ENCODE measurements at places on chromosomes 5 and 9.
A peak's percentile ranks its signal among the peaks of the same experiment; 100 is the strongest.

DNA sequence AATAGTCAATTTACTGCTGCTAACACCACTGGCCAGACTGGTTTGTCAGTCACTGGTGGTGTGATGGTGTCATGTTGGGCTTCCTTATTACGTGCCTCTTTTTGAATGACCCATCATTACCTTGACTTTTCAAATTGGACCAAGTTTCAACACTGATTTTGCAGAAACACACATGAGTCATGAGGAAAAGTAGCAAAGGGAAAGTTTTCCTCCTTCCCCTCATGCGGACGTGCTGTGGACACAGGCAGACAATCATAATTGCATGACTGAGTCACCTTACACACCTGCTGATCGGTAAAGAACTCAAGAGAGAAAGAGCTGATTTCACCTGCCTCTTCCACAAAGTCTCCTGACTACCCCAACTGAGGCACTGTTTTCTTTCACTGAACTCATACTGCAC, 324.5 kb downstream of the ARRDC3 start:
- no peak overlapping the region for H3K4me3 ChIP-seq
- H3K36me3 ChIP-seq, result no peaks in the 10 kb centered on the region
- no peak for DNase-seq
- no peaks in the 10 kb centered on the region for H3K27me3 ChIP-seq
- no peak overlapping the region for H3K27ac ChIP-seq
- H3K4me1 ChIP-seq, result no peaks in the 10 kb centered on the region

- H3K4me3 ChIP-seq, result no peak overlapping the region
- no peak for DNase-seq
- peaks cover 11% of the 10 kb centered on the region for H3K27me3 ChIP-seq
- no peak overlapping the region for H3K27ac ChIP-seq
- no peaks in the 10 kb centered on the region for H3K36me3 ChIP-seq
Measured at GRCh38 chr5:159768243-159768642, 148.0 kb upstream of the ADRA1B start.

GRCh38 chr9:136055715-136056545, 39.2 kb downstream of the NACC2 start:
- H3K4me3 ChIP-seq, result no peak overlapping the region
- H3K27ac ChIP-seq, result no peak overlapping the region
- H3K4me1 ChIP-seq, result peaks cover 55% of the 10 kb centered on the region
- no peaks in the 10 kb centered on the region for H3K36me3 ChIP-seq
- no peak for DNase-seq

- no peak overlapping the region for H3K4me3 ChIP-seq
- DNase-seq, result no peak
- no peaks in the 10 kb centered on the region for H3K27me3 ChIP-seq
- H3K36me3 ChIP-seq, result peaks cover 5% of the 10 kb centered on the region
Measured at GRCh38 chr5:153987301-153987700, 51.4 kb downstream of the FAM114A2 start.

GRCh38 chr9:32502464-32502863, 23.5 kb downstream of the RIGI start:
- DNase-seq, result no peak
- no peak overlapping the region for H3K27ac ChIP-seq
- H3K4me1 ChIP-seq, result no peaks in the 10 kb centered on the region
- peaks cover 41% of the 10 kb centered on the region for H3K36me3 ChIP-seq

GRCh38 chr5:71973563-71973962, 133.7 kb upstream of the MAP1B start:
- no peaks in the 10 kb centered on the region for H3K36me3 ChIP-seq
- no peaks in the 10 kb centered on the region for H3K27me3 ChIP-seq
- DNase-seq, result no peak
- H3K27ac ChIP-seq, result no peak overlapping the region
- no peaks in the 10 kb centered on the region for H3K4me1 ChIP-seq
- H3K4me3 ChIP-seq, result no peak overlapping the region

- no peak overlapping the region for H3K27ac ChIP-seq
- DNase-seq, result no peak
- no peaks in the 10 kb centered on the region for H3K4me1 ChIP-seq
- H3K36me3 ChIP-seq, result no peaks in the 10 kb centered on the region
- H3K27me3 ChIP-seq, result no peaks in the 10 kb centered on the region
Measured at GRCh38 chr5:21615195-21615765, 1237.9 kb downstream of the CDH12 start.

GRCh38 chr5:82142928-82143577, 135.1 kb downstream of the RPS23 start:
- no peaks in the 10 kb centered on the region for H3K27me3 ChIP-seq
- H3K4me3 ChIP-seq, result no peak overlapping the region
- H3K4me1 ChIP-seq, result no peaks in the 10 kb centered on the region
- H3K27ac ChIP-seq, result no peak overlapping the region
- no peaks in the 10 kb centered on the region for H3K36me3 ChIP-seq
- no peak for DNase-seq

- H3K27me3 ChIP-seq, result no peaks in the 10 kb centered on the region
- no peak overlapping the region for H3K4me3 ChIP-seq
- H3K27ac ChIP-seq, result no peak overlapping the region
- H3K36me3 ChIP-seq, result no peaks in the 10 kb centered on the region
- H3K4me1 ChIP-seq, result no peaks in the 10 kb centered on the region
- no peak for DNase-seq
Measured at GRCh38 chr9:118170032-118170955, 466.1 kb downstream of the TLR4 start.

- no peaks in the 10 kb centered on the region for H3K36me3 ChIP-seq
- no peak overlapping the region for H3K4me3 ChIP-seq
- H3K27me3 ChIP-seq, result no peaks in the 10 kb centered on the region
- no peak for DNase-seq
- peaks cover 2% of the 10 kb centered on the region for H3K4me1 ChIP-seq
Measured at GRCh38 chr5:76371960-76372322, 31.1 kb upstream of the IQGAP2 start.

DNA sequence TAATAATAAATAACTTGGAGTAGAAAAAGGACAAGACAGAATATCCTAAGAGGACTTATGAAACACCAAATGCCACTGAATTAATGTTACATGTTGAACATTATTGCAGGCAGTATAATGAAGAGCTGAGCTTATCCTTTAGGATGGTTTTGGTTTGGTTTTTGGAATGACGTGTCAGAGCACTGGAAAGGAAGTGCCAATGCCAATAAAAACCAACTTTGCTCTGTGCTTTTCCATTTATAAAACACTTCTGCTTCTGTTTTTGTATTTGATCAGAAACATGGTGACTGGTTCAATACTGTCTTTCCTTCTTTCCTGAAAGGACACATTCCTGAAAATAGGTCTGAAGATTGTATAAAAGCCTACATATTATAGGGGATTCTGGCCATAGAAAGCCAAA, 4.2 kb downstream of the MEGF10 start:
- H3K36me3 ChIP-seq, result no peaks in the 10 kb centered on the region
- no peak for DNase-seq
- peaks cover 11% of the 10 kb centered on the region for H3K4me1 ChIP-seq
- H3K4me3 ChIP-seq, result no peak overlapping the region

DNA sequence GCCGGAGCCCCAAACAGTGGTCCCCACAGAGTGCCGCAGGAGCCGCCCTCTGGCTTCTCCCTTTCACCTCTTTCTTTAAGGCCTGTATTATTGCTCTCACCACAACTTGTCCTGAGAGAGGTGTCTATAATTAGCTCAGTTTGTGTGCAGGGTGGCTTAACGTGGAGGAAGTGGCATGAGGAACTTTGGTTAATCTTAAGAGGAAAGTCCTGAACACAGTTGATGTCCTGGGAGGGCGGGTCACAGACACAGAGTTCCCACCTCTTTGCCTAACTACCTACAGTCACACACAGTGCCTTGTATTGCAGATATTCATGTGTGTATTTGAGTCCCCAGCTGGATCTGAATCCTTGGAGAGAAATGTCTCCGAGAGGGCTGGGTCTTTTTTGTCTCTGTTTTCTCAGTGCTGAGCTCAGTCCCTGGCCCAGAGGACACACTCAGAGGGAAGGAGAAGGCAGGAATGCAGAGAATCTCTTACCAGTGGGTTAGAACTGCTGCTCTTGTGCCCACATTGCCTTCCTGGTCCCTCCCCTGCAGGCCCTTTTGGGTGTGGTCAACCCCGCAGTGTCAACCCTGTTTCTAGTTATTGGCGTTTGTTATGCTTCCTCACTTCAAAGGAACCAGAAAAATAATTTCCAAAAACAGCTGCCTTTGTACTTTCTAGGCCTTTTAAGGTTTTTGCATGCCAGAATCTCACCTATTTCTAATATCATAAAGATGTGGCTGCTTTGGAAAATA, 392.5 kb downstream of the KDM4C start:
- peak; percentile 37 for DNase-seq
- H3K36me3 ChIP-seq, result peaks cover 32% of the 10 kb centered on the region
- H3K4me3 ChIP-seq, result no peak overlapping the region
- no peaks in the 10 kb centered on the region for H3K27me3 ChIP-seq
- H3K27ac ChIP-seq, result peak overlapping the region; percentile 8

DNA sequence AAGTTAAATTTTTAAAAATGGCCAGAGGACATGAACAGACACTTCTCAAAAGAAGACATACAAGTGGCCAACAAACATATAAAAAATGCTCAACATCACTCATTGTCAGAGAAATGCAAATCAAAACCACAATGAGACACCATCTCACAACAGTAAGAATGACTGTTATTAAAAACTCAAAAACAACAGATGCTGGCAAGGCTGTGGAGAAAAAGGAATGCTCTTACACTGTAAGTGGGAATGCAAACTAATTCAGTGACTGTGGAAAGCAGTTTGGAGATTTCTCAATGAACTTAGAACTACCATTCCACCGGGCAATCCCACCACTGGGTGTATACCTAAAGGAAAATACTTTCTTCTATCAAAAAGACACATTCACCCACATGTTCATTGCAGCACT, 168.5 kb upstream of the PIK3R1 start:
- peaks cover 2% of the 10 kb centered on the region for H3K27me3 ChIP-seq
- H3K4me3 ChIP-seq, result no peak overlapping the region
- no peaks in the 10 kb centered on the region for H3K4me1 ChIP-seq
- DNase-seq, result no peak

DNA sequence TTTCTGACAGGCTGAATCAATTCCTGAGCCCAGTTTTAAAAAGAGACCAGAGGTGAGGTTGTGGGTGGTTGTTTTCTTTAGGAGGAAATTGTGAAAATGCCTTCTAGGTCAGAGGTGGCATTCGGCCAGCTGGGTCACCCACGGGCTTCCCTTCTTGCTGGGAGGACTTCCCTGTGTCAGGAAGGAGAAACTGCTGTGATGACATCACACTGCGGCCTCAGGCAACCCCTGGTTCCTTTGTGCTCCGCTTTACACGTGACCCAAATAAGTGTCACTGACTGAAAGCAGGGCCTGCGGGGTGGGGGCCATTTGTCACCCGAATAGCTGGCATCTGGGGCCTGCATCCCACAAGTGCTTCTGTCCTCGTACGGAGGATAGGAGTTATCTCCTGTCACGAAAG, 39.7 kb downstream of the FABP6 start:
- H3K4me1 ChIP-seq, result peaks cover 2% of the 10 kb centered on the region
- no peaks in the 10 kb centered on the region for H3K27me3 ChIP-seq
- no peak overlapping the region for H3K4me3 ChIP-seq
- H3K36me3 ChIP-seq, result no peaks in the 10 kb centered on the region
- DNase-seq, result no peak

DNA sequence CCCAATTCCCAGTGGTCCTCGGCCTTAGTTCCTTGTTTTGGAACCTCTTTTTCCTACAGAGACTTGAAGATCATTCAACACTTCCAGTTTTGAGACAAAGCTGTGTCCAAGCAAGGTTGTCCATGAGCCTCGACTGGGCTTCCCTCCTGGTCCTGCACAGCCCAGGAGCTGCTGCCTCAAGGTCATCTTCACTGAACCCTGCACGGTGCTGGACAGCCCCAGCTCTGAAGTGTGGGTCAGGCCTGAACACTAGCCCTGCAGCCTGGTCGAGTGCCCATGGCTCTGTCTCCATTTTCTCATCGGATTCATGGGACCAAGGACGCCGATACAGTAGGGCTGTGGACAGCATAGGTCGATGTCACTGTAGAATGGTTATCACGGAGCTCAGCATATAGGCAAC, 68.0 kb upstream of the NFIL3 start:
- no peaks in the 10 kb centered on the region for H3K4me1 ChIP-seq
- H3K4me3 ChIP-seq, result no peak overlapping the region
- DNase-seq, result no peak
- no peaks in the 10 kb centered on the region for H3K27me3 ChIP-seq
- H3K36me3 ChIP-seq, result no peaks in the 10 kb centered on the region

- peaks cover 14% of the 10 kb centered on the region for H3K4me1 ChIP-seq
- H3K4me3 ChIP-seq, result peak overlapping the region; percentile 81
- DNase-seq, result no peak
- peaks cover 34% of the 10 kb centered on the region for H3K36me3 ChIP-seq
- H3K27ac ChIP-seq, result no peak overlapping the region
- no peaks in the 10 kb centered on the region for H3K27me3 ChIP-seq
Measured at GRCh38 chr5:73564018-73564417, 1.4 kb downstream of the ANKRA2 start.

DNA sequence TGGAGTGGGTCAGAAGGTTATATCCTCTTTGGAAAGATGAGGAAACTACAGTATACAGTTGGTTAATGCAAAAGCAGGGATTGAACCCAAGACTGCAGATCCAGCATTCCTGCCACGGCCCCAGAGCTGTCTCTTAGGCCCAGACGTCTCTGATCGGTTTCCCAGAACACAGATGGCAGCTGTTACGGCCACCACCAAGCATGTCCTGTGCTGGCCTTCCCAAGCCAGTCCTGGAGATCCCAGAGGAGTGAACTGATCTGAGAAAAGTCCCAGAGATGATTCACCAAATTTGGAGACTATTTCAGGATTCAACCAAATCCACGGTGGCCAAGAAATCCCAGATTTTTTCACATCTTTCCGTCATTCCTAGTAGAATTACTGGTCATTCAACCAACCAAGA, 20.1 kb downstream of the TNIP1 start:
- no peaks in the 10 kb centered on the region for H3K27me3 ChIP-seq
- peaks cover 59% of the 10 kb centered on the region for H3K4me1 ChIP-seq
- no peak for DNase-seq
- peaks cover 94% of the 10 kb centered on the region for H3K36me3 ChIP-seq
- no peak overlapping the region for H3K27ac ChIP-seq

DNA sequence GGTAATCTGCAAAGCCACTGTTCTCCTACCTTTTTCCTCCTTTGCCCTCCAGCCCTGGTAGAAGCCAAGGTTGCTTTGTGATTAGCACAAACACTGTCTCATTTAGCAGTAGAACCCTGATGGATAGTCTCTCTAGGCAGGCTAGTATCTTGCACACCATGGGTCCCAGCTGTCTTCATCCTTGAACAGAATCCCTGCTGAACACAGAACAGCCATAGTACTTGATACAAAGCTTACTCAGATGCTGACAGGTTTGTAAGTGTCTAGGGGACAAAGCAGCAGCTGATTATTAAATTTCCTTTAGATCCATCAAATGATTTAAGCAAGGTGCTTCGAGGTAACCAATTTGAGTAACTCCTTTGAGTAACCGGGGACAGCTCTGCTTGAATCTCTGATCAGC, 163.7 kb upstream of the PPP1R2B start:
- H3K36me3 ChIP-seq, result no peaks in the 10 kb centered on the region
- H3K27me3 ChIP-seq, result peaks cover 5% of the 10 kb centered on the region
- no peak for DNase-seq
- no peak overlapping the region for H3K27ac ChIP-seq

- no peaks in the 10 kb centered on the region for H3K36me3 ChIP-seq
- H3K27ac ChIP-seq, result no peak overlapping the region
- no peaks in the 10 kb centered on the region for H3K4me1 ChIP-seq
- no peak overlapping the region for H3K4me3 ChIP-seq
- DNase-seq, result no peak
- peaks cover 25% of the 10 kb centered on the region for H3K27me3 ChIP-seq
Measured at GRCh38 chr9:36748322-36748899, 175.7 kb downstream of the MELK start.
